ENCODE measurements at places on chromosomes 11 and 22.

DNA sequence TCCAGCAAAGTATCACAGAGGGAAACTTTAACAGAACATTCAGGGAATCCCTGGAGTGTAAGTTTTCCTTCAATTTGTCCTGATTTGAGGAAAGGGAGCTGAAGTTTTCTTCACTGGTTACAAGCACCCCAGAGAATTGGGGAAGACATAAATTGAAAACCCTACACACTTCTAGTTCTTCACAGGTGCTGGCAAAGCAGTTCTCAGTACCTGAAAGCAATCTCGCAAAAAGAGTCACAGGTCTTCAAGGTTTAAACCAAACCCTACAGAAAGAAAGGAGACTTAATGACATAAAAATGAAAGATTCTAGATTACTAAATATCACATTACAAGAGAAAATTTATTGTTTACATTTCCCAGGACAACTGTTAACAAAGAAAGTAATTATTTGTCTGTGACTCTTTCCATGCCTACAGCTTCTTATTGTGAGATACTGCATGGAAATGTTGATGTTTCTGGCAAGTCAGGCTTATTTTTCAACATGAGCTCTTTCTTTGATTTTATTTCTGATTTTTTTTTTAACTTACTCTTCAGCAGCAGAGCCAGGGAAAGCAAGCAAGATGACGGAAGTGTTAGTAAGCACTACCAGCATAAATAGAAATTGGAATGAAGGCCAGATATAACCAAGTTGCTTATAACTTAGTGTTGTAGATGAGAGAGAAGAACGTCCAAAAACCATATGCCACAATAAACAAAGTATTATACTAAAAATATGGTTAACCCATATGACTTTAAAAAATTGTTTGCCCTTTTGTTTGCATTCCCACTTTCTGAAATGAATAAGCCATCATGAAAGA, 44.1 kb downstream of the FANCF start:
- DNase-seq, result no peak

- no peak for DNase-seq
These were observed 17.9 kb downstream of the CD5 start for GRCh38 chr11:61120099-61120705.

DNA sequence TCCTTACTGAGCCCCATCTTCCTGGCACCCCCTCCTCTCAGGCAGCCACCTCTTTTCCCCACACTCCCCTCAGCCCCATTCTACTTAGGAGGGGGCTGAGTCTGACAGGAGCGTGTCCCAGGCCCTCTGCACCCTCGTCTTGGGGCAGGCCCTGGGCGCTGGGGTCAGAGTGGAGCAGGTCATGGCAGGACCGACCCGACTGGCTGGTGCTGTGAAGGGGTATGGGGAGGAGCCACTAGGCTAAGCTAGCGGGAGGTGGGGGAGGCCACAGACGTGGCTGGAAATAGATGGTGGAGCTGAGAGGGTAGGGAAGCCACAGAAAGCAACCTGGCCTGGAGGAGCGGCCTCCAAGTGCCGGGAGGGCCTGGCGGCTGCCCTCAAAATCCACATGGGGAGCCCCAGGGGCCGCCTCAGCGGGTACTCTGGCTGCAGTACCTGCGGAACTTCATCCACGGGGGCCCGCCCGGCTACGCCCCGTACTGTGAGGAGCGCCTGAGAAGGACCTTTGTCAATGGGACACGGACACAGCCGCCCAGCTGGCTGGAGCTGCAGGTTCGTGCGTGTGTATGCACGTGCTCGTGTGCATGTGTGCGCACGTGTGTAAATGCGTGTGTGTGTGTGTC, 61.7 kb downstream of the MYO7A start:
- DNase-seq, result no peak

DNA sequence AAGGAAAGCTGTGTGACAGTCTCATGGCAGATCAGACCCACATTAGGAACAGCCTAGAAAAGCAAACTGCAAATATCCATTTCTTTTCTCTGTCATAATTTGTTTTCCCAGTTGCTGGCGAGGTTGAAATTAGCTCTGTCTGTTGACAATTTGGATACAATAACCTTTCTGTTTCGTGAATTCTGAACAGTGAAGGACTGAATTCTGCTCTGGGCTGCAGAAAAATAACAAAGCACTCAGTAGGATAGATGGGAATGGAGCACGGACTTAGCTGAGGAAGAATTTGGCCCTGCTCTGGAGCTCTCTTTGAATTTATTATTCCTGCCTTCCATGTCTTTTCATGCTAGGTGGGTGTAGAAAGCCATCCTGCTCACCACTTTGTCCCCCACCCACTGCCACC, 140.3 kb downstream of the RRAS2 start:
- DNase-seq, result no peak

- no peak for DNase-seq
These were observed 8.2 kb downstream of the ZNF70 start for GRCh38 chr22:23742505-23743264.

GRCh38 chr11:94880216-94880615, 93.1 kb downstream of the CWC15 start:
- DNase-seq, result no peak

GRCh38 chr22:50101870-50102565, 12.2 kb downstream of the MOV10L1 start:
- no peak for DNase-seq

- no peak for DNase-seq
These were observed 83.1 kb downstream of the PTPRJ start for GRCh38 chr11:48063424-48063978.

GRCh38 chr11:98771791-98772190, 249.0 kb upstream of the CNTN5 start:
- DNase-seq, result no peak

DNA sequence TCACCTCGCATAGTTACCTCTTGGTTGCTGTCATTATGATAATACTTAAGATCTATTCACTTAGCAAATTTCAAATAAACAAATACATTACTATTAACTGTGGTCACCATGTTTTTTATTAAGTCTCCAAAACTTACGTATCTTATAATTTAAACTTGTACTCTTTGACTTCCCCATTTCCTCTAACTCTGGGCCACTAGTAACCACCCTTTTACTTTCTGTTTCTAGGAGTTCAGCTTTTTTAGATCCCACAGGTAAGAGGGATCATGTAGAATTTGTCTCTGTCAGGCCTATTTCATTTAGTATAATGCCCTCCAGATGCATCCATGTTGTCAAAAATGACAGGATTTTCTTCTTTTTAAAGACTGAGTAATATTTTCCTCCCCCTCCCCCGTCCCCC, 212.4 kb upstream of the C11orf87 start:
- no peak for DNase-seq

DNA sequence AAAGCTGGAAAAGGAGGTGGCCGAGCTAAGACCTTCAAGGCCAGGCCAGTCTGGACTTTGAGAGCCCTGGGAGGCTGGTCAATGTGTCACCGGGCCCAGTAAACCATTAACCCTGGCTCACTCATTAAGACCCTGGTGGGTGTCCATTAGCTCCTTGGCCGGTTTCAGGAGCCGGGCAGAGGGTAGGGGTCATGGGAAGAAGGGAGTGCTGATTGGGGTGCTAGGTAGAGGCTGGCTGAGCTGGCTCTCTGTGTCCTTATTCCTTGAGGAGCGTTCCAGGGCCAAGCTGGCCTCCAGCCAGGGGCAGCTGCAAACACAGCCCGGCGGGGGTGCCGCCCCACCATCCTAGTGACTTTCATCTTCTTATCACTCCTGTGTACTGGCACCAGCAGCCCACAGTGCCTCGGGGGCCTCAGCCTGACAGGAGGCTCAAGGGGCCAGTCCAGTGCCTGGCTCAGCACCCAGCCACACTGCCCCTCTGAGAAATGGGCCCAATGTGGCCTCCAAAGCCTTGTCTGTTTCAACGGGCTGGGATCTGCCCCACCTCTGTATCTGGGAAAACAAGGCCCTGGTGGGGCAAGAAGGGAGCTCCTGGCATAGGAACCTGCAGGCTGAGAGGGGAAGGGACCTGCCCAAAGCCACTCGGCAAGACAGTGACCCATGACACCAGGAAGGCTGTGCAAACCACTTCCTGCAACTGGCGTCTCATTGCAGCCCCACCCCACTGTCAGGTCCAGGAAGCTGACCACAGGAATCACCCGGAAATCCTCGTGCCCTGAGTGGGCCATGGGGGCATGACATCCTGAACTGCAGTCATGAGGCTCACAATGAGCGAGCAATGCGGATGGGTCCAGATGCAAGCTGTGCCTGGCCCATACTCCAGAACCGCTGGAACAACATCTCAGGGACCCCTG, 15.1 kb upstream of the RGL4 start:
- no peak for DNase-seq

- no peak for DNase-seq
These were observed 44.0 kb downstream of the MRTFA start for GRCh38 chr22:40592352-40593113.
